Activated CD8-positive, alpha-beta memory T cell treated with anti-CD3 and anti-CD28 coated beads for 24 hours (primary cell): ENCODE measurements at places on chromosomes 16 and 17.

GRCh38 chr17:72539981-72540897, 419.4 kb downstream of the SOX9 start:
- DNase-seq = peak; percentile 87

DNA sequence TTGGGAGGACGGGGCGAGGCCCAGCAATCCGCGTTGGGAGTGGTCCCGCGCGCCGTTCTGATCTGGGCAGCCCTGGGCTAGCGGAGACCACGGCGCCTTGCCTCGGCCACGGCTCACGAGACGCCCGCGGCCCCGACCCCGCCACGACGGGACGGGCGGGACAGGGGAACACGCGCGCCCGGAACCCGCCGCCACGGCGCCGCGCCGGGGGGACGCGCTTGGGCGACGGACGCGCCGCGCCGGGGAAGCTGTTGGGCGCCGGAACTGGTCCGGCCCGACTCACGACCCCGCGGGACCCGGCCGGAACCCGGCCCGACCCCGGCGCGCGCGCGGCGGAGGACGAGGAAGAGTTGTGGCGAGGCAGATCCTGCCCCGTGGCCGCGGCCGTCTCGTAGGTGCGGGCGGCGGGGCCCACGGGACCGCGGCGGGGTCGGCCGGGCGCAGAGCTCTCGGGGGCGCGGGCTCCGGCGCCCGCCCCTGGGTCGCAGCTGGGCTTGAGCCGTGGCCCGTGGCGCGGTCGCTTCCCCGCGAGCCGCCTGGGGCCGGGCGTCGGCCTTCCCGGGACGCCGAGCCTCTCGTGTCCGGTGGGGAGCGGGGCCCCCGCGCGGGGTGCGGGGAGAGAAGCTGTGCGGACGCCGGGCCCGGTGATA, at the start of gene ACSF3:
TSS of gene ACSF3 (plus strand) at position 251 of the 650 bp plus-strand sequence. CDS start 6,830 bp downstream, outside the sequence.
- DNase-seq = peak; percentile 91

GRCh38 chr16:11408216-11408615, 63.0 kb downstream of the RMI2 start:
- no peak for DNase-seq

- peak; percentile 81 for DNase-seq
Measured at GRCh38 chr17:78708510-78708973, 73.5 kb downstream of the CYTH1 start.

GRCh38 chr17:74334393-74335039, 8.5 kb downstream of the KIF19 start:
- no peak for DNase-seq

GRCh38 chr16:80309178-80309577, 231.6 kb upstream of the DYNLRB2 start:
- DNase-seq = no peak

- no peak for DNase-seq
Measured at GRCh38 chr16:80081846-80082245, 458.9 kb upstream of the DYNLRB2 start.

- peak; percentile 100 for DNase-seq
Measured at GRCh38 chr16:4846901-4847773, at the start of the genes GLYR1 and UBN1. GLYR1 (minus strand) TSS chr16:4847288; CDS start chr16:4847265, 23 bp downstream. UBN1 (plus strand) TSS chr16:4847481; CDS start chr16:4852918, 5,437 bp downstream.

DNA sequence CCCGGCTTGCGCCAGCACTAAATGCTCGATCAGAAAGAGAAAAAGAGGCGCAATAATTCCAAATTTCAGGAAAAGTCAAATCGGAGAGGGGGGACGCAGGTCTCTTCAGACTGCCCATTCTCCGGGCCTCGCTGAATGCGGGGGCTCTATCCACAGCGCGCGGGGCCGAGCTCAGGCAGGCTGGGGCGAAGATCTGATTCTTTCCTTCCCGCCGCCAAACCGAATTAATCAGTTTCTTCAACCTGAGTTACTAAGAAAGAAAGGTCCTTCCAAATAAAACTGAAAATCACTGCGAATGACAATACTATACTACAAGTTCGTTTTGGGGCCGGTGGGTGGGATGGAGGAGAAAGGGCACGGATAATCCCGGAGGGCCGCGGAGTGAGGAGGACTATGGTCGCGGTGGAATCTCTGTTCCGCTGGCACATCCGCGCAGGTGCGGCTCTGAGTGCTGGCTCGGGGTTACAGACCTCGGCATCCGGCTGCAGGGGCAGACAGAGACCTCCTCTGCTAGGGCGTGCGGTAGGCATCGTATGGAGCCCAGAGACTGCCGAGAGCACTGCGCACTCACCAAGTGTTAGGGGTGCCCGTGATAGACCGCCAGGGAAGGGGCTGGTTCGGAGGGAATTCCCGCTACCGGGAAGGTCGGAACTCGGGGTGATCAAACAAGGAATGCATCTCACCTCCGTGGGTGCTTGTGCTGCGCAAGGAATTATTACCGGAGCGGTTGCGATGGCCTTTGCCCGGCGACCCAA, 4.0 kb upstream of the DLX4 start:
- no peak for DNase-seq

DNA sequence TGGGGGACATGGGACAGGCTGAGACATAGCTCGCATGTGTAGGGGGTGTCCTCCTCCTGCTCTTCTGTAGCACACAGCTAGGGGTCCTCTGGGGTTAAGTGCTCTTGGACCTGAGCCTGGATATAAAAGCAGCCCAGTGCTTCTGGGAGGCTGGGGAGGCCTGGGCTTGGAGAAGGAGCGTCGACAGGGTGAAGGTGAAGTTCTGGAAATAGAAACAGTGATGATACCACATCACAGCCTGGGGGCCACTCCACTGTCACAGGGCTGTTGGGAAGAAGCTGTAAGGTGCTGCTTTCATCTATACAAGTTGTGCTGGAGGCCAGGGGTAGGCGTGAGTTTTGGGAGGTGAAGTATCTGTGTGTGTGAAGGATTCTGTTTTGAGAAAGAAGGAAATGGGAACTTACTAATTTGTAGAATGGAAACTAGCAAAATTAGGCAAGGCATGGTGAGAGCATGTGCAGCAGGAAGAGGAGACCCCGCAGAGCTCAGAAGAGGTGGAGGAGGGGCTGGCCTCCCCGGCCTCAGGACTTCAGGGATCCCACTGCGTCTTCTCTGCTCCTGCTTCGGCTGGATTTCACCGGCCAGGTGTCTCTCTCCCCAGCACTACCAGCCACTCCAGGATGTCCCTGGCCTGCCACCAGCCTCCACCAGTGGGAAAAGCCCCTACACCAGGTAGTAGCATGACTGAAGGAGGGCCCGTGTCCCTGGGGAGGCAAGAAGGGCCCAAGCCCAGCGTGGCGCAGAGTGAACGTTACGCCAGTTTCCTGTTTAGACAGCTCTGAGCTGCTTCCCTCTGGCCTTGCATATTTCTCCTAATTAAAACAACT, 19.4 kb downstream of the PLCG2 start:
- DNase-seq = peak; percentile 69

DNA sequence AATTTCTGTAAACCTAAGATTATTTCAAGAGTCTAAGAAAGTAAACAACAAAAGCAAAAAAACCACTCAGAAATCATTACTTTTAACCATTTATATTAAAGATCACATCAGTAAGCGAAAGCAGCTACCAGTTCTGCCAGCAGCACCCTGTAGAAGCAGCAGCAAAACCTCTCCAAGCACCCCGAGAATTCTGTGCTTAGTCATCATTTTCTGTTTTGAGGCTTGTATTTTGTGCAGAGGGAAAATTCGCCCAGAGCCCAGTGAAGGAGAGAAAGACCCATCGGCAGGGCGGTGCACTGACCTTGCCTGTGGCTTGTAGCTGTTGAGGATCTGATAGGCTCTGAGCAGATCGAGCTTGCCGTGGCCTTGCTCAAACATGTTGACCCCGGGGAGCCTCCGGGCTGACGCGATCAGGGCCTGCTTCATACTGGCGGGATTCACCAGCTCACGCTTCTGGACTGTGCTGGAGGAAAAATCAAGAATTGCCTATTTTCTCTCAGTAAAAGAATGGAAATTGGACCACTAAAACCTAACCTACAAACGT, 35.2 kb downstream of the MBTPS1 start:
- no peak for DNase-seq

DNA sequence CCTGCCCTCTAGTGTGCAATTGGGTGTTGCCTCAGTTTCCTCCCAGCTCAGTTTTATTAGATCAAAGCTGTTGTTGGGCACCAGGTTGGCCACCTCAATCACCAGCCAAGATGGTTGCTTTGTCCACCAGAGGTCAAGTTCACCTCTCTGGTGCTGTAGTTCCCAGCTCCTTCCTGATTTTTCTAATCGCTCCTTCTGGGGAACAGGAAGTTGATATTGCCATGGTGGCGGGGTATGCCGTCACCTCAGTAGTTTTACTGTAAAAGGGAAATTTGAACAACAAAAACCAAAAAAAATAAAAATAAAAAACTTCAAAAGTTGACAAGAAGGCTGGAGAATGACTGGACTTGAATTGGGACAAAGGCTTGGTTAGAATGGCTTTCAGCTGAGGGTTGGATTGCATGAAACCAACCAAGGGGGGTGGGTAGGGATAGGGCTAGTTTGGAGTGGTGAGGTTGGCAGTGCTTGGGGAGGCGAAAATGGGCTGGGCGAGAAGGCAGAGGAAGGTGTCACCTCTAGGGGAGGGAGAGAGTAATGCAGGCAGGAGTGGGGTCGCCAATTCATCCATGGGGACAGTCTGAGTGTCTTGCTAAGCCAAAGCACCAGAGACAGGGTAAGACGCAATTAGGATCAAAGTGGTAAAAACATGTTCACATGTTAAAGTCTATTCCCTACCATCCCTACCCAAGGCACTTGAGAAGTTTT, 6.2 kb downstream of the EFNB3 start:
- no peak for DNase-seq

DNA sequence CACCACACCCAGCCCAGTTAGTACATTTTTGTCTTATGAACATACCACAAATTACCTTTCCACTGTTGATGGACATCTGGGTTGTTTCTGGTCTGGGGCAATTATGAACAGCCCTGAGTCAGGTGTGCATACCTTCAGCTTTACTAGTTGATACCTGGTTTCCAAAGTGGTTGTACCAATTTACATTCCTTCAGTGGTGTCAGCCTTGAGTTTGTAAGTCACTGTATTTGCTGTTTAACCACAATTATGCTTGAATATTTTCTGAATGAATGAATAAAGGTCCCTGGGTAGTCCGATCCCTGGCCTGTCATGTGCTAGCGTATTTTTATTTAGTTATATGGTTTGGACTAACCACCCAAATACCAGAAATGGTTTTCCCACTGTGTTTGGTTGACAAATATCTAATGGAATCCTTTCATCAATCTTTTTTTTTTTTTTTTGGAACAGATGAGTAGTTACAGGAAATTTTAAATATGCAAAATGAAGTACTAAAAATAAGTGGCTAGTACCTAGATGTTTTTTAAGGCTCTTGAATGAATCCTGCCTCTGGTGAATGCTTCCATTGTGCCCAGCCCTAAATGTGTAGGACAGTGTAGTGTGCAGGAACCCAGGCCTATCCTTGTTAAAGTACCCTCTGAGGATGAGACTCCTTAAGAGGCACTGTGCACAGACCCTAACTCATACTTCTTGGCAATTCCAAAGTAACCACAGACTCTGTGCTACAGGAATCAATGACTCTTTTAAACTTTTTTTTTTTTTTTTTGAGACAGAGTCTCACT, 3.7 kb downstream of the DUSP14 start:
- DNase-seq = no peak

DNA sequence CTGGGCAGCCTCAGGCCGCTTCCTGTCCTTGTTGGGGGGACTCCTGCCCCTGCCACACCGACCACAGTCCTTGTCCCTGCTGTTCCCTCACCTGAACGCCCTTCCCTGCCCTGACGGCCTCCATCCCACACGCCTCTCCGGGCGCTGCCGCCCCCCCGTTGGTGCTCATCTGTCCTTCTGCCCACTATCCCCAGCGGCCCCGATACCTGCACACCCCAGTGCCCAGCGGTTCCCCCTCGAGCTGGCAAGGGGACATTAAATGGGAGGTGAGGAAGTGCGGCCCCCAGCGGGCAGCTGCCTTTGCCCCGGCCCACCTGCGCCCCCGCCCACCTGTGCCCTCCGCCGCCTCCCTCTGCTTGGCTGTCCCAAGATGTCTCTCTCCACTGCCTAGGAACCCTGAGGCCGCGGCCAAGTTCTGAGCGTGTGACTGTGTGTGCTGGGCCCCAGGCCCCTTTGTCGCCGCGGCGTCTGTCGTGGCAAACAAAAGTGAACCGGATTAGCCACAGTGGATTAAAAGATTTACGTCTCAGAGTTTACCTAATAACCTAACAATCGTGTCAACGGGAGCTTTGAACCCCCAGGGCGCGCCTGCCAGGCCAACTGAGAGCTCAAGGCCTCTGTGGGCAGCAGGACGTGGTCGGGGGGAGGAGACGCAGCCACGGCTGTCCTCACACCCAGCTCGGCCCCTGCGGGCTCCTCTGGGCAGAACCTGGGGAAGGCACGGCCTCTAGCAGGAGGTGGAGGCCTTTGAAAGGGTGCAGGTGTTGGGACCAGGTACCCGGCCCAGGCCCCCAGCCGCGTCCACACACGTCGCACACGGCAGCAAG, 7.6 kb upstream of the AXIN1 start:
- no peak for DNase-seq

DNA sequence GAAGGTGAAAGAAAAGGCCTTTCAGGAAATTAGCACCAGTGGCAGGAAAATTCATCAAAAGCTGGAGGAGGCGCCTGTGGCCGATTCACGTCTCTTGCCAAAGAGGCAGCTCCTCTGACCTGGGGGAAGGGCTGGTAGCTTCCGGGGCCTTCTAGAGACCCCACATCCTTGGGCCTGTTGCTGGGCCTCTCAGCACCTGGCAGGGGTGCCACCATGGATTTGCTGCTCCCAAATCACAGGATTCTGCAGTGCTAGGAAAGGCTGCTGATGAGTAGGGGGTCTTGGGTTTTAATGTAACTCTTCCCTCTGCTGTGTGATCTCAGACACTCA, 11.6 kb upstream of the CBFB start:
- DNase-seq = no peak

DNA sequence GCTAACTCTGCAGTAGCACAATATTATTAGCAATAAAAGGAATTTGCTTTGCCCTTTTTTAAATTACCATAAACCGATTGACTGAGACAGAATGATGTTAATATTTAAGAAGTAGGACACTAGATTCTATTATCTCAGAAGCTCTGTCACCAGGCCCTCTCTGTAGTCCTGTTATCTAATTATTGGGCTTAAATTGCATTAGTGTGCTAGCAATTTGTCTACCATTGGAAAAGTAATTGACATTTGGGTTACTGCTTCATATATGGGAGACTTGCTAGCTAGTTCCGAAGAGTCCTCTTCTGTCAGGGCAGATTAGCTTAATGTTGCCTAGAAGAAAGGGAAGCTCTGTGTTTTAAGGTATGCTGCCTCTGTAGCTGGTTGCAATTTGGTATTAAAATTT, 1107.3 kb upstream of the EEF2KMT start:
- no peak for DNase-seq

DNA sequence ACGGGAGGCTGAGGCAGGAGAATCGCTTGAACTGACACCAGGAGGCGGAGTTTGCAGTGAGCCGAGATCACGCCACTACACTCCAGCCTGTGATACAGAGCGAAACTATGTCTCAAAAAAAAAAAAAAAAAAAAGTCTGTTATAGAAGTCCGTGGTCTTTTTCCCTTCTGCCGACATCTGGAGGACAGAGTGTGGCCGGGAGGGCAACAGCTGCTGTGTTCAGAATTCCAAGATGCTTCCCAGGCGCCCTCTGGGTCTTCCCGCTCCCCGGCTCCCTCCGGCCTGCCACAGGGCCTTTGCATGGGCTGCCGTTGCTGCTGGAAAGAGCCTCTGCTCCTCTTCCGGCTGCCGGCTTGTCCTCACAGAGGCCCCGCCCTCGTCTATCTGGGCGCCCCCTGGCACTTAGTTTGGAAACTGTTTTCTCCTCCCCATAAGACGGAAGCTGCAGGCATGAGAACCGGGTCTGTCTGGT, 2.4 kb upstream of the CACNA1H start:
- no peak for DNase-seq

- no peak for DNase-seq
Measured at GRCh38 chr17:27518545-27519521, 62.6 kb downstream of the KSR1 start.

- no peak for DNase-seq
Measured at GRCh38 chr17:81365601-81366585, 29.4 kb upstream of the BAHCC1 start.
